AG09319 (cell line): ENCODE measurements at places on chromosomes 5 and 9.

DNA sequence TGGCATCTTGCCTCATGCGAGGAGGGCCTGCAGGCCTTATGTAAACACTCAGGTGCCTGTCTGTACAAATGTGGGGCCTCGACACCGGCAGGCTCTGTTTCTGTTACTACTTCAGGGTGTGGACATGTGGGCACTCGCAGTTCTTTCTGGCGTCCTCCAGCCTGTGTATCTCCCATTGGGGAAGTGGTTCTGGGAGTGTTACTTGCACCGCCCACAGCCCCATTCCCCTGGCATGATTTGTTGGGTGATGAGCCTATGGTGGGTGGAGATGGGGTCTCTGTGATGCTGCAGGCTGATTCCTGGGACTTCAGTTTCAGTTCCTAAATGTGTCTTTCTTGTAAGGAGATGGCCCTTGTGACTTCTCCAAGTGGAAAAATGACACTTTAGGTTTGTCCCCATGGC is 82.1 kb upstream of the PITX1 start:
- DNase-seq: no peak

DNA sequence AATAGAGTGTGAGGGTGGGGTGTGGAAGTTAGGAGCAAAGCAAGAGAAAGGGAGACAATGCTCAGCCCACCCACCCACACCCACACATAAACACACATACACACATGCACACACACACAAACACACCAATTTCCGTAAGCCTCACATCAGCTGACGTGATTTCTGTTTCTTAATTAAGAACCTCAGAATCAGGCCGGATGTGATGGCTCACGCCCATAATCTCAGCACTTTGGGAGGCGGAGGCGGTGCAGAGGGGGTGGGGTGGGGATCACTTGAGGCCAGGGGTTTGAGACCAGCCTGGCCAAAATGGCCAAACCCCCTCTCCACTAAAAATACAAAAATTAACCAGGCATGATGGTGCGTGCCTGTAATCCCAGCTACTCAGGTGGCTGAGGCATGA is 26.4 kb upstream of the PIK3R1 start:
- DNase-seq: no peak

GRCh38 chr9:131480258-131480657 is 22.5 kb upstream of the POMT1 start:
- no peak for DNase-seq

DNA sequence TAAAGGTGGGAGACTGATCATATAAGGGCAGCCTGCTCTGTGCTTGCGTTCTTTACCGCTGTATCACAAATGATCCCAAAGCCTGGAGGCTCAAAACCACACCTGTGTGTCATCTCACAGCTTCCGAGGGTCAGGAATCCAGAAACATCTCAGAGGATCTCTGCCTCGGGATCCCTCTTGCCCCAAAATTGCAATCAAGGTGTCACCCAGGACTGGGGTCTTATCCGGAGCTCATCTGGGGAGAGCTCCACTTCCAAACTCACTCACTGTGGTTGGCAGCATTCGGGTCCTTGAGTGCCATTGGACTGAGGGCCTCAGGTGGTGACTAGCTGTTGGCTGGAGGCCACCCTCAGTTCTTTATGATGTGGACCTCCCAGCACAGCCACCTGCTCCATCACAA is 26.7 kb upstream of the FCN2 start:
- no peak for DNase-seq

GRCh38 chr5:2137444-2138050 is 254.8 kb upstream of the IRX4 start:
- DNase-seq: no peak

GRCh38 chr9:98886691-98887229 is 56.9 kb upstream of the COL15A1 start:
- peak; percentile 73 for DNase-seq

- no peak for DNase-seq
Measured at GRCh38 chr9:94872891-94873511, 146.5 kb downstream of the AOPEP start.

DNA sequence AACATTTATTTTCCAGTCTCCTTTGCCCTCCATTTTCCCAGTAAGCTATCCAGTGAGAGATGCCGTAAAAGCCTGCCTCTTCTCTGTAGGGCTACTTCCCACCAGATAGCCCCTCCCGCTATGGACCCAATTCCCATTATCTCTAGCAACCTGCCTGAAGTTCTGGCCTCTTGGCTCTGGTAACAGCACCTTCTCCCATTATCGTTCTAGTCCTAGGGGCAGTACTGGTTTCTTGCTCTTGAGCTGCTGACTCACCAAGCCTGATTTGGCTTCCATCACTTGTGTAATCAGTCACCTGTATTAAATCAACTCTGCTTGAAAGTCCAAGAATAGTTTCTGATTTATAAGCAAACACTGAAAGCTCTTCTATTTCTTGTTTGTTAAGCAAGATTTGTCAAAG is 42.8 kb upstream of the PARP8 start:
- DNase-seq: no peak

- DNase-seq: no peak
Measured at GRCh38 chr5:132476876-132477781, 13.4 kb downstream of the IRF1 start.

DNA sequence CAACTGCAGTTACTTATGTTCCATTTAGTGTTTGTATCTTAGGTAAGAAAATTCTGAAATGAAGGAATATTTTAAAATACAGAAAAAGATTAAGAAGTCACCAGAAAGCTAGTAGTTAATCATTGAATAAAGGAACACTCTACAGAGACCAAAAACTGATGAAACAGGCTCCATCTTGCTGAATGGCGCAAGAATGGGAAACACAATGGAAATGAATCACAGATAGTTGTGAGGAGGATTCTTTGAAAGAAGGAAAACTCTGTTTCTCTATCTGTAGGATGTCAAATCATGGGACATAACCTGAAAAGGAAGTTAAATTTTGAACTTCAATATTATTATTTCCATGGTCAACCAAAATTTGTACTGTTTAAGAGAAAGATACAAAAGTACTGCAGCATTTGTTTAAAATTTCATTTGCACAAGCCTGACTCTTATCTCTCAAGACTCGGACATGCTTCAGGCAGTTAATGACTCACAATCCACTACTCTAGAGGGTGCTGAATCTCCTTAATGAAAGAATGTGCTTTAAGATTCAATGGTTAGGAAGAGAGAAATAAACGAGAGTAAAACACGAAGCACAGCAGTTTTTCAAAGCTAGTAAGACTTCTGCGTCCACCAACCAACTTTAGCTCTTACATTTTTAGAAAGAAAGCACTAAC is 1064.4 kb upstream of the DMAC1 start:
- no peak for DNase-seq

- no peak for DNase-seq
Measured at GRCh38 chr5:110851357-110851756, 112.5 kb downstream of the SLC25A46 start.

DNA sequence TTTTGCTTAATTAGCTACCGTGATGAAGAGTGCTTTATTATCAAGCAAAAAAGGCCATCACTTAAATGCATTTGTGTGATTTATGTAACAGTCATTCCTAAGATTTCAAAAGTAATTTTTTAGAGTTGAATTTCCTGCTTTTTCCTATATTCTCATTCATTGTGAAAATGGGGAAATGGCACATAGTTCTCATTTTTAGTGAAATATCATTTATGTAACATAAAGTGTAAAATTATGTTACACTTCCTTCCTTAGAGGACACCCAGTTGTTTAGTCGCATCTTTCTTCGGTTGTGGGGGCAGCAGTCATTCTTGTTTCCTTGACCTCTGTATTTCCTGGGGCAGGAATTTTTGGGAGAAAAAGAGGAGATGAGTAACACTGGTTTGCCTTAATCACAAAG is 142.8 kb downstream of the MAST4 start:
- DNase-seq: no peak

GRCh38 chr5:74293182-74293581 is 347.3 kb downstream of the ENC1 start:
- DNase-seq: no peak

GRCh38 chr5:170571875-170572852 is 68.3 kb downstream of the KCNIP1 start:
- DNase-seq: no peak

DNA sequence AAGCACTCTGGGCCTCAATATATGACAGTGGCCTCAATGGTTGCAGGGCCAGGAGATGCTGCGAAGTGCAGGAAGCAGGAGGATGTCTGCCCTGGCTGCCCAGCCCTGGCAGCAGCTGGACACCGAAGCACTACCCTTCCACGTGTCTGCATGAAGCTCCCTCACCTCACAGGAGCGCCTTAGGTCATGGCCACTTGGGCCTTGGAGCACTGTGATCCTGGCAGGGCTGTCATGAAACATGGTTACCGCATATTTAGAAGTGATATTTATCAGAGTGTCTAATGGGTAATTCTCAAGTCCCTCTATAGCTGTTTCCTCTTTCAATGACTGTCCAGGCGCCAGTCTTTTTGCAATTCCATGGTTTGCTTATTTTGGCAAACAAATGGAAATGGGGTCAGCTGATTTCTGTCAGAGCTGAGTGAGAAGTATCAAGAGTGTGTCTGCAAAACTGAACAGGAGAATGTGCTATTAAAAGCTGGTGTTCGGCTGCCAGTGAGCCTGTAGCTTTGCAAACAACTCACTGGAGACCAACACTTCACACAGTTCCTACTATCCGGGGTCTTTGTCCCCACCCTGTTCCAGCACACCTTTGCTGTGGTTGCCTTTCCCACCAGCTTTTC is 285.9 kb downstream of the KIF4B start:
- no peak for DNase-seq

- DNase-seq: no peak
Measured at GRCh38 chr5:36897616-36898015, 21.0 kb downstream of the NIPBL start.

DNA sequence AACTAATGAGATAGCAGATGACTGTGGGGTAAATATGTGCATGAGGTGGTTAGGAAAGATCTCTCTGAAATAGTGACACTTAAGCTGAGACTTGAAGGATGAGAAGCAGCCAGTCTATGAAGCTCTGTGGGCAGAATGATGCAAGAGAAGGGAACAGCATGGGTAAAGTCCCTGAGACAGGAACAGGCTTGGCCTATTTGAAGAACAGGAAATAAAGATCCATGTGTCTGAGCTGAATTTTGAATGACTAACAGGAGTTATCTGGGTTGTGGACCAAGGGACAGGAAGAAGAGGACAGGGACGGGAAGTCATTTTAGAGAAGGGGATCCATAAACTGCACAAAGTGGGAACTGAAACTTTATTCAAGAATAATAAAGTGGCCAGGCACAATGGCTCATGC is 25.6 kb upstream of the HMGCS1 start:
- DNase-seq: no peak

- no peak for DNase-seq
Measured at GRCh38 chr5:50564079-50564478, 102.4 kb upstream of the PARP8 start.

DNA sequence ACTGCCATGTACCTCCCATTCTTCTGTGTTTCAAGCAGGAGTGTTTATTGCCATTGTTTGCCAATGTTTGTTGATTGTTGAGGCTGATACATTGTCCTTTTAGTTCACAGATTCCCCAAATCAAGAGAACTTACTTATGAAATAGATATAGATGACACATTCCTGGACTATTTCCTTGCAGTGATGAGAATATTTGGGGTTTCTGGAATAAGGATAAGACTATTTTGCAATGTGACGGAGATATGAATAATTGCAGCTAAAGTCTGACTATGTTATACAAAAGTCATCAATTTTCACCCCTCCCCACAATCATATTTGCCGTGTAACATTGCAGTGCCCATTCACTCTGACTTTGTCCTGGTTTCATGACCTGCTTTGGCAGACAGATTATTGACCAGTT is 460.8 kb downstream of the CDH10 start:
- DNase-seq: no peak

GRCh38 chr9:70642341-70642740 is 227.9 kb upstream of the KLF9 start:
- DNase-seq: no peak

DNA sequence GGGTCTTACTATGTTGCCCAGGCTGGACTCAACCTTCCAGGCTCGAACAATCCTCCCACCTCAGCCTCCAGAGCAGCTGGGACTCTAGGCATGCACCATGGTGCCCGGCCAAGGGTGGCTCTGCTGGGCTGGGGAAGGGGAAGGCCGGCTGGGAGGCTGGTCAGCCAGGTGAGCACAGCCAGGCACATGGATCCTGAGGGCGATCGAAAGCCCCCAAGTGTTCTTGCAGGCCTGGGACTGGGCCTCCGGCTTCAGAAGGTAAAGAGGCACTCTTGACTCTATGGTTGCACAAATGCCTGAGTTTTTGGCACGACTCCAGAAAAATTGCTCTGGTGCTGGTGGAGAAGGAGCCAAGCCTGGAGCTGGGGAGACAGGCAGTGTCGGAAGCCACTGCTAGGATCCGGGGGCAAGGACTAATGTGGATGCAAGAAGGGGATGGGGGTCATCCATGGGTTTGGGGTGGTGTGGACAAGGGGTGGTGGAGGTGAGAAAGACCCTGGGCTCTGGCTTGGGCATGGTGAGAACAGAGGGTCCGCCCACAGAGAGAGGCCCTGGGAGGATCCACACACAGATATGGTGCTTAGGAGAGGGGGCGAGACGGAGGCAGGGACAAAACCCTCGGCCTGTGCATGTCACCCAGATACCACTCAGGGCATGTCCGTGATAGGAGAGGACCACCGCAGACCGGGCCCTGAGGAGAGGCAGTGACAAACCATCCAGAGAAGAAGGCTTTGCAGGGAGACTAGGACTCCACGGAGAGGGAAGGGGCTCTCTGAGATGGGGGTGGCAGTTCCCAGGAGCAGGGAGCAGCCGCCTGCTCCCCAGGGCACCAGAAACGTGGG is 51.1 kb upstream of the COL5A1 start:
- DNase-seq: no peak

DNA sequence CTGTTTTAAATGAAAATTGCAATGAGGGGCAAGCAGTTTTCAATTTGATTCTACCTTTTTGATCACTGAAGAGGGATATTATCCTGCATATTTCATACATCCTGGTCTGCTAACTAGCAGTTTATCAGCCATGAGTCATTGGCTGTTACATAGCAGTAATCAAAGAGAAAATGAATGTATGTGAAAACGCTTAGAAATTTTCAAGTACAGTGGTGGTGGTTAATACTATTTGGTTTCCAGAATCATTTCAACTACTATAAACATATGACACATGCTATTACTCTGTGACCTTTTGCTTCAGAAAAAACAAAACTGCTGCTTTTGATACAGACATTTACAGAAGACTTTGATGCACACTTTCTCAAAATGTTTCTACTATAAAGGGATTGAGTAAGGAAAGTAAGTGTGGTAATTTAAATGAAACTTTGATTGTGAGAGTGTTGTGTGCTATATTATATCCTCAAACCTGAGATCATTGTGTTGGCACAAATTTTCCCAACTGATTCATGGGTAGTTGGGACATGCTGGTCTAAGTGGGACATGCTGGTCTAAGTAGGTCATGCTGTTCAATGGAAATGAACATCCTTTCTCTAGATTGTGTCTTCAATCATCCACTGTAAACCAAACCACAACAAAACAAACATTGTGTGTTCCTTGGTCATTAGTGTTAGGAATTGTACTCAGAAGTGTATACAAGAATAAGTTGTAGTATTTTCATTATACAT is 5.1 kb downstream of the RNF14 start:
- DNase-seq: no peak
